ENCODE measurements at places on chromosomes 5 and 9. TPM values are rescaled to one million over a fixed set of nuclear protein-coding genes. Genes with fewer than 3 reads are reported as not detected.

PCSK5 gene
- total RNA-seq, result 9.9 TPM

DNAH5 gene
- 0.20 TPM for total RNA-seq

CNTNAP3 gene
- 6.4 TPM for total RNA-seq

SPINK1 gene
- 0.66 TPM for total RNA-seq

NOL8 gene
- 22.7 TPM for total RNA-seq

NFX1 gene
- 30.3 TPM for total RNA-seq

STING1 gene
- total RNA-seq, result 76.5 TPM

ANKRD31 gene
- under 0.01 TPM for total RNA-seq

GPR151 gene
- not detected for total RNA-seq

RORB gene
- total RNA-seq, result 0.50 TPM

WNK2 gene
- not detected for total RNA-seq

APC gene
- total RNA-seq, result 83.9 TPM

MSX2 gene
- 3.8 TPM for total RNA-seq

CCL27 gene
- total RNA-seq, result 0.17 TPM

MFAP3 gene
- 90.9 TPM for total RNA-seq

NTRK2 gene
- total RNA-seq, result 1.0 TPM

BAAT gene
- 0.07 TPM for total RNA-seq

RGS7BP gene
- total RNA-seq, result 6.2 TPM

LRRC19 gene
- not detected for total RNA-seq

PAEP gene
- not detected for total RNA-seq

LCN15 gene
- not detected for total RNA-seq

ENTREP1 gene
- 0.33 TPM for total RNA-seq

LPAR1 gene
- total RNA-seq, result 95.9 TPM

LECT2 gene
- total RNA-seq, result not detected

PCDHGA12 gene
- total RNA-seq, result 46.0 TPM

ZBTB34 gene
- 7.9 TPM for total RNA-seq

GPR150 gene
- total RNA-seq, result 0.40 TPM

FBP1 gene
- total RNA-seq, result not detected

SAXO1 gene
- total RNA-seq, result under 0.01 TPM

CCNJL gene
- 1.4 TPM for total RNA-seq

SLC28A3 gene
- 0.46 TPM for total RNA-seq

FOXD4L4 gene
- 0.20 TPM for total RNA-seq

CAMK4 gene
- total RNA-seq, result 1.8 TPM

GRM6 gene
- total RNA-seq, result not detected

CER1 gene
- not detected for total RNA-seq

RABGAP1 gene
- total RNA-seq, result 52.0 TPM

NMUR2 gene
- total RNA-seq, result not detected

SPATA31A3 gene
- not detected for total RNA-seq

SIL1 gene
- total RNA-seq, result 120 TPM

PCDHGA5 gene
- 2.3 TPM for total RNA-seq

ADAMTSL1 gene
- 128 TPM for total RNA-seq

PCDHB8 gene
- total RNA-seq, result 0.26 TPM

WDR38 gene
- not detected for total RNA-seq

MAN2A1 gene
- total RNA-seq, result 106 TPM

C9orf153 gene
- total RNA-seq, result 0.98 TPM

SLC34A1 gene
- not detected for total RNA-seq

VLDLR gene
- 26.5 TPM for total RNA-seq

ENTPD8 gene
- total RNA-seq, result not detected

PCDHA11 gene
- total RNA-seq, result 0.23 TPM

SPINK4 gene
- total RNA-seq, result 0.91 TPM

CD72 gene
- 0.78 TPM for total RNA-seq

FIBCD1 gene
- 10.7 TPM for total RNA-seq

NAIP gene
- 2.2 TPM for total RNA-seq

ANKRD18B gene
- total RNA-seq, result 1.3 TPM

LCN9 gene
- not detected for total RNA-seq

All from smooth muscle cell of the pulmonary artery (primary cell).